ENCODE measurements at places on chromosomes 16 and 17.

GRCh38 chr16:54194334-54194743, 92.2 kb downstream of the IRX3 start:
- H3K27ac ChIP-seq: no peak overlapping the region
- H3K27me3 ChIP-seq: no peaks in the 10 kb centered on the region
- H3K36me3 ChIP-seq: no peaks in the 10 kb centered on the region
- H3K4me3 ChIP-seq: no peak overlapping the region
- DNase-seq: no peak
- H3K4me1 ChIP-seq: peaks cover 3% of the 10 kb centered on the region

DNA sequence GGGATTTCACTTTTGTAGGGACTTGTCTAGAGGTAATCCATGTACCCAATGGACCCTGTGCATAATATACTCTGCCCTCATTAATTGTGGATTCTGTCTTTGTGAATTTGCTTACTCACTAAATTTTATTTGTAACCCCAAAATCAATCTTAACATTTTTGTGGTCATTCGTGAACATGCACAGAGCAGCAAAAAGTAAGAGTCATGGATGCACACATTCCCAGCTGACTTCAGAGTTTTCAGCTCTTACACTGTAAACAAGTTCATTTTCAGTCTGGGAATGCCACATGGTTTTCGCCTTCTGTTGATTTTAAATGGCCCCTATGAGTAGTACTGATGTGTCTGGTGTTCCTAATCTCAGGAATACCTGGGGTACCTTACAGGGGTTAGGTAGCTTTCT, 24.3 kb downstream of the TAC4 start:
- DNase-seq: no peak
- H3K27ac ChIP-seq: no peak overlapping the region
- H3K4me1 ChIP-seq: peaks cover 15% of the 10 kb centered on the region
- no peak overlapping the region for H3K4me3 ChIP-seq
- H3K36me3 ChIP-seq: peaks cover 91% of the 10 kb centered on the region

GRCh38 chr17:16380640-16381495, at the start of gene UBB:
Gene UBB, plus strand, starts transcription at chr17:16381091. Its CDS starts 817 bp downstream, at chr17:16381908.
- peaks cover 19% of the 10 kb centered on the region for H3K4me1 ChIP-seq
- H3K4me3 ChIP-seq: peak within 1 kb of the TSS; percentile 85
- peak; percentile 99 for DNase-seq
- H3K27ac ChIP-seq: peak within 1 kb of the TSS; percentile 80
- no peaks in the 10 kb centered on the region for H3K27me3 ChIP-seq

DNA sequence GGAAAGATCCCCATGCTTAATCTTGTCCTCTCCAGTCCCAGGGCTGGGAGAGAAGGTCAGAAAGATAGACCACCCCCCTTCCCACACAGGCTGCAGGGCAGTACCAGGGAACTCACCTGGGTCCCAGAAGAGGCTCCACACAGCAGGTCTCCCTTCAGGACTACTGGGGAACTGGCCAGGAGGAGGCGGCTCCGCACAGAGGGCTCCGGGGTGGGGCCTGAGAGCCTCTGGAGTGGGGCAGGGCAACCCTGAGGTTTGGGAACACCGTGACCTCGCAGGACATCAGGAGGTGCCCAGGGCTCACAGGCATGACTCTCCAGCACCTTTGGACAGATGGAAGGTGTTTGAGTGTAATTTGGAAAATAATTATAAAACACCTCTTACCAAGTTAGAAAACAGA, 11.0 kb downstream of the ABCA3 start:
- H3K27ac ChIP-seq: no peak overlapping the region
- H3K4me1 ChIP-seq: no peaks in the 10 kb centered on the region
- H3K4me3 ChIP-seq: no peak overlapping the region
- no peak for DNase-seq

DNA sequence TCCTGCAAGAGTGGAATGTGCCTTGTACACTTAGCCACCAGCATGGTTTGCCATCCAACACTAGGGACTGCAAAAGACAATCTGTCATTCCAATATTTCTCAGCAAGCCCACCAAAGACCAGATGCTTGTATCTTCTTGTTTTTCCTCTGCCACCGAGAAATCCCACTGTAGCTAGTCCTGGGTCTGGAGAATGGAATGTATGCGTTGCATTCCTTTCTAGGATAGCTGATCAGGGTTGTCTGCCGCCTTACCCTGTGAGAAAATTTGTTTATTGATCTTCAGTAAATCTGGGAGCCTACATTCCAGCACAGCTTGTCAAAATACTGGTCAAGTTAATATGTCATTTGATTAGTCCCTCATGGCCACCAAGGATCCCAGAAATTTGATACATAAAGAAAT, 28.1 kb upstream of the ADAMTS18 start:
- H3K4me1 ChIP-seq: no peaks in the 10 kb centered on the region
- no peak overlapping the region for H3K4me3 ChIP-seq
- H3K27ac ChIP-seq: no peak overlapping the region
- no peak for DNase-seq
- no peaks in the 10 kb centered on the region for H3K36me3 ChIP-seq
- H3K27me3 ChIP-seq: no peaks in the 10 kb centered on the region

- H3K27ac ChIP-seq: no peak overlapping the region
- DNase-seq: no peak
- no peak overlapping the region for H3K4me3 ChIP-seq
- no peaks in the 10 kb centered on the region for H3K36me3 ChIP-seq
- no peaks in the 10 kb centered on the region for H3K4me1 ChIP-seq
These were observed 496.0 kb downstream of the CDH8 start for GRCh38 chr16:61540216-61540615.

GRCh38 chr16:6447021-6447790, 885.4 kb upstream of the RBFOX1 start:
- H3K27me3 ChIP-seq: no peaks in the 10 kb centered on the region
- no peaks in the 10 kb centered on the region for H3K4me1 ChIP-seq
- H3K4me3 ChIP-seq: no peak overlapping the region
- no peak overlapping the region for H3K27ac ChIP-seq

- DNase-seq: no peak
- no peaks in the 10 kb centered on the region for H3K27me3 ChIP-seq
- no peak overlapping the region for H3K4me3 ChIP-seq
- no peak overlapping the region for H3K27ac ChIP-seq
These were observed 53.5 kb downstream of the MARCHF10 start for GRCh38 chr17:62754631-62755030.

DNA sequence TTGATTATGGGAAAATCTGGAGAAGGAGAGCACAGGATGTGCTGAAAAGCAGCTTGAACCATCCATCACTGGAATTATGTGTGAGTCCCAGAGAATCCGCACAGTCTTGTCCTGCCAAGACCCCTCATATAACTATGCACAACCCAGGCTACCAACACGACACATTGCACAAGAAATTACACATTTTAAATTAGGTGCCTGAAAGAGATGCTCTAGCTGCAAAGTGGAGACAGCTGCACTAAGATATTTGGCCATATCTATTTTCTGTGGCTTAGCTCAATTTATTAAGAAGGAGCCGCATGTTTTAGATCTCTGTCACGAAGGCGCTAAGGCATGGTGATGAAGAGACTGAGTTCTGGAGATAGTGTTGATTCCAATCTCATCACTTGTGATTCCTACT, 1308.4 kb downstream of the CDH8 start:
- H3K4me3 ChIP-seq: no peak overlapping the region
- no peaks in the 10 kb centered on the region for H3K36me3 ChIP-seq
- no peaks in the 10 kb centered on the region for H3K27me3 ChIP-seq
- no peak overlapping the region for H3K27ac ChIP-seq

DNA sequence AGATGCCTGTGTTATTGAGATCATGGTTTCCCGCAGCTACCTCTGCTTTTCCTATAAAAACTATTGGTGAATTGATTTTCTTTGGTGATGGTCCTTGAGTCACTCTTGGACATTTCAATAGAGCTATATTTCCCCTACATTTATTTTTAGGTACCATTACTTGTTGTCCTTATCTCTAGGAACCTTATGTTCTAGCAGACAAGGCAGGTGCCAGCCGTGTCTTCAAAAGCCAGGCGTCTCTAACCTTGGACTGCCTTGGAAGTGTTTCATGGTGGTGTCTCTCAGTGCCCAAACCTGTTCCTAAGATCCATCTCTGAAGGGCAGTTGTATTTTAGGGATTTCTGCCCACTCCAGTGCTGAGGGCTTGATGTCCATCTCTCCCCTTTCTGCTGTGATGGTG, 77.4 kb upstream of the CLEC18A start:
- peaks cover 100% of the 10 kb centered on the region for H3K36me3 ChIP-seq
- H3K4me3 ChIP-seq: no peak overlapping the region
- H3K4me1 ChIP-seq: no peaks in the 10 kb centered on the region
- H3K27me3 ChIP-seq: no peaks in the 10 kb centered on the region
- H3K27ac ChIP-seq: no peak overlapping the region

DNA sequence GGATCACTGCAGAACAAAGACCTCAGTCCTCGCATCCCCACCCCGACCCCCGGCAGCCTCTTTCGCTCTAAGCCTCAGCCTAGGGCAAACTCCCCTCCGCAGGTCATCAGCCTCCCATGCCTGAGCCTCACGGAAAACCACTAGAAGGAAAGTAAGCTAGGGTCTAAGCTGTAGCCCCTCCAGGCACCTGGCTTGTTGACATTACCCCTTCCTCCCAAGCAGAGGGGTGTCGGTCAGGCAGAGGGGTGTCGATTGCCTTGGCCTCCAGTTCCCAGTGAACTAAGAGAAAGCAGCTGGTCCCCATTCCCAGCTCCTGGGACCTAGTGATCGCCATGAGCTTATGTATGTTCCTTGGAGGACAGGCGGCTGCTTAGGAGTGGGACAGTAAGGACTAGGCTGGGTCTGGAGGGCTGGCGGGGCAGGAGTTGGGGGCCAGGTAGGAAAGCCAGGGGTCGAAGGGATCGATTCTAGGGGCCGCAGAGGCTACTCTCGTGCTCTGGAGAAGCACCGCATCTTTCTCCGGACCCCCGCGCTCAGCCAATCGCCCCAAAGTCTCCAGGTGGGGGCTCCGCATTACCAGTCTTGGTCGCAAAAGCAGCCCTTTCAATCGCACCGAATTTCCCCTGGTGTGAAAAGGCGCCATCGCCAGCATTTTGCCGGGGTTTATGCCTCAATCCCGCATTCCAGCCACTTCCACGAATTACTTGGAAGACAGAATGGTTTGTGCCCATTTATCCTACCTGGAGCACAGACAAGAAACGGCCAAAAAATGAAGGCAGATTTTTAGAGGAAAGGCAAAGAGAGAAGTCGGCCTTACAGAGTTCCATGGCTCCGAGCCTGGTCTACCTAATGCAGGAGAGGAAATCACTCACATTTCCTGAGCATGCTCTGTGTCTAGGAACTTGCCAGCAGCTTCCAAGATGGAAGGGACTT, 21.3 kb upstream of the HOXB13 start:
- DNase-seq: no peak
- H3K36me3 ChIP-seq: no peaks in the 10 kb centered on the region
- H3K27me3 ChIP-seq: peaks cover 100% of the 10 kb centered on the region
- peaks cover 6% of the 10 kb centered on the region for H3K4me1 ChIP-seq
- no peak overlapping the region for H3K27ac ChIP-seq
- H3K4me3 ChIP-seq: no peak overlapping the region

DNA sequence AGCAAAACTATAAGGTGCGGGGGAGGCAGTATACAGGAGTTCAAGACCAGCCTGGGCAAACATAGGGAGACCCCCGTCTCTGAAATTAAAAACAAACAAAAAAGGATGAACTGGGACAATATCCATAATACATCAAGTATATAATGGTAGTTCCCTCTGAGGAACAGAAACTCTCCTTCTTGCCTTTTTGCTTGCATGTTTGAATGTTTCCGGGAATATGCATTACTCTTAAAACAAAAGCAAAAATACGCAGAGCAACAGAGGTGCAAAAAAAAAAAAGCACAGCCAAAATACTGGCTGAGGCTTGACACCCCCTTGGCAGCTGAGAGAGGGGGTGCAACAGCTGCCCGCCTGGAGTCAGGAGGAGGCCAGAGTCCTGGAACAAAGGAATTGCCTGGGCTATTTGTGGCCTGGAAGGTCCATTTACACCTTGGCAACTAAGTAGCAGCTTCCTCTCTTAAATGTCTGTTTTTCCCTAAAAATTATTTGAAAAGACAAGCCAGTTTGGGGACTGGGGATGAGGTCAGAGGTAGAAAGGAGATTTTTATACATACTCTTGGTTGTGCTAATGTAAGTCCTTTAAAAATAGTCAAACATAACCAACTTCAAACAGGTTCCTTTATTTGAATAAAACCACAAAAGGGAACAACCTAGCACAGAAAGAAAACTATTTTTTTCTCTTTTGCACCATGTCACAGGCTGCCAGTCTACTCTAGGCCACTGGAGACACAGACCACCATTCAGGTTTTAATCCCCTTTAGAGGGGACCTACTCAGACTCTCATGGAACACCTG, 19.5 kb downstream of the USP7 start:
- DNase-seq: peak; percentile 27
- H3K4me3 ChIP-seq: peak overlapping the region; percentile 64
- no peaks in the 10 kb centered on the region for H3K36me3 ChIP-seq
- no peaks in the 10 kb centered on the region for H3K27me3 ChIP-seq
- peak overlapping the region; percentile 56 for H3K27ac ChIP-seq

- peak overlapping the region; percentile 65 for H3K4me3 ChIP-seq
- peaks cover 20% of the 10 kb centered on the region for H3K4me1 ChIP-seq
- H3K36me3 ChIP-seq: no peaks in the 10 kb centered on the region
- no peaks in the 10 kb centered on the region for H3K27me3 ChIP-seq
These were observed 28.3 kb downstream of the G6PC1 start for GRCh38 chr17:42928714-42929496.

DNA sequence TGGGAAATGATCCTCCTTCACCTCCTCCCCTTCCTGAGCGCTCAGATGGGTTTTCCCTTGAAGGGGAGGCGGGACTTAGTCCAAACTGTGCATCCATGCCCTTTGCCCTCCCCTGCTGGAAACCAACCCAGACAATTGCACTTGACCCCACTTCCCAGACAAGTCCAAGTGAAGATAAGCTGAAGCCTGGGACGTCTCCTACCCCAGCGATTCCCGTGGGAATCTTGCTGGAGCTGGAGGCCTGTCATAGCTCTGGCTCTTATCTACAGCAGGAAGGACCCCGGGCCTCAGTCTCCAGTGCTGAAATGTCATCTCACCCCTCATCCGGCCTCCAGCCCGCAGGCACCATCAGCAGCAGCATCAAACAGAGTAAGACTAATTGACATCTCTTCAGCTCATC, 6.5 kb upstream of the NGFR start:
- peaks cover 14% of the 10 kb centered on the region for H3K4me1 ChIP-seq
- H3K27me3 ChIP-seq: no peaks in the 10 kb centered on the region
- H3K36me3 ChIP-seq: no peaks in the 10 kb centered on the region
- DNase-seq: no peak

- DNase-seq: no peak
- H3K27me3 ChIP-seq: no peaks in the 10 kb centered on the region
- H3K27ac ChIP-seq: peak overlapping the region; percentile 92
- H3K4me1 ChIP-seq: peaks cover 25% of the 10 kb centered on the region
- H3K4me3 ChIP-seq: peak overlapping the region; percentile 65
- H3K36me3 ChIP-seq: peaks cover 3% of the 10 kb centered on the region
These were observed 66.8 kb downstream of the KPNA2 start for GRCh38 chr17:68102318-68102758.

- H3K4me1 ChIP-seq: peaks cover 39% of the 10 kb centered on the region
- no peak for DNase-seq
- peak overlapping the region; percentile 79 for H3K27ac ChIP-seq
- no peaks in the 10 kb centered on the region for H3K27me3 ChIP-seq
- H3K36me3 ChIP-seq: no peaks in the 10 kb centered on the region
These were observed 5.5 kb upstream of the ACSF2 start for GRCh38 chr17:50420419-50421112.
